ENCODE measurements at places on chromosomes 3 and 15.

DNA sequence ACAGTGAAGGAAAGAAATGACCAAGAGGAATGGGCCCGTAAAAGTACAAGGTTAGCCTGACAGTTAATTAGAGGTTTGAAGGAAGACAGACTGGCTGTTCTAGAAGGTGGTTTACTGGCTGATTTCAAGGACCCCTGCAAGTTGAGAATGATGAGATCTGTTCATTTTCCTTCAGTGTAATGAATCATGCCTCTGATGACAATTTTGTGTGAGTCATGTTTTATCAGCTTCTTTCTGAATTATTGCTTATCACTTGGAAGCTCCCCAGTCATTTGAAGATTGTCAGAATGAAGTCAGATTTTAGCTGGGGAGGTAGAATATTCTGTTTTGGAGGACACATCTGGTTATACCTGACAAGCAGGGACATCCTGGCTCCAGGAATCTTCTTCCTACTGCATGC lies 50.6 kb downstream of the DRD3 start:
- no peak for DNase-seq

GRCh38 chr15:68525815-68526214 lies 53.0 kb upstream of the CORO2B start:
- DNase-seq: no peak

- DNase-seq: no peak
Observed at GRCh38 chr3:37956723-37957538, 33.7 kb upstream of the VILL start.

GRCh38 chr3:152254041-152254440 lies 14.7 kb upstream of the MBNL1 start:
- DNase-seq: no peak

- DNase-seq: no peak
Observed at GRCh38 chr3:141764986-141765385, 1.8 kb downstream of the GRK7 start.

DNA sequence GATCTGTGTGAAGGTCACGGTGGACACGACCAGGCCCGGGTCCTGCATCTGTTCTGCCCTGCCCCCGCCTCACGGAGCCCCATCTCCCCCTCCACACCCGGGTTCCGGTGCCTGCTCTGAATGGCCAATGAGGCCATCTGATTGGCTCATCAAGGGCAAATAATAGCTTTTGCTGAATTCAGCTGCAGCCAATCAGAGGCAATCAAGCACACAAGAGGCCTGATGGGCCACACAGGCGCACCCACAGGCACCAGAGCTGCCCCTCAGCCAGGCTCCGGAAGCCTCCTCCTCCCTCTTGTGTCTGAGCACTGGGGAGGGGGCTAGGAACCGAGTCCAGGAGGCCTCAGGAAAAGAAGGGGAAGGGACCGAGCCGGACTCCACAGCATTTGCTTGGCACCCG lies 49.5 kb downstream of the CACNA2D2 start:
- DNase-seq: no peak

Data from activated CD4-positive, alpha-beta T cell treated with anti-CD3 and anti-CD28 coated beads for 4 hours (primary cell).